ENCODE measurements at places on chromosomes 4 and X.

DNA sequence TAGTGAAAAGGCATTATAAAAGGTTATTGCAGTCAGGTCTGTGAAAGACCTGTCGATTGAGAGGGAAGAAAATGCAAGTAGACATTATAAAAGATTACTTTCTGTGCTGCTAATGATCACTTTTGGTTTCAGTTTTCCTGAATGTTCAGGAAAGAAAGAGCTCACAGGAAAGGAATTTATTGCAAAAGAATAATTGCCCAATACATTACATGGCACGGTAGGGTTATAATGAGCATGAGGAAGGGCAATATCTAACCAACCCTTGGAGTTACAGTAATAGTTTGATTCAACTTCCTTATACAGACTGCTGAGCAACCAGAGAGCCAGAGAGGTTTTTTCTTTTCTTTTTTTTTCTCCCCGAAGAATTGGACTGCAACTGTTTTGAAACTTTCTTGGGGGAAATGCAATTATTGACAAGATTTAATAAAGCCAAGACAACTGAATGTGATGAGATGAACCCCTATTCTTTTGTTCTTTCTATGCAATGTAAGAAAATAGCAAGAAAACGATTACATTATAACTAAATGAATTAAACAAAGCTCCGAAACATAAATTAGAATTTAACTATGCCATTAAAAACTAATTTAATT is 247.0 kb downstream of the C4orf33 start:
- DNase-seq = no peak

- DNase-seq = no peak
Measured at GRCh38 chr4:48347282-48347921, 6.1 kb downstream of the SLAIN2 start.

DNA sequence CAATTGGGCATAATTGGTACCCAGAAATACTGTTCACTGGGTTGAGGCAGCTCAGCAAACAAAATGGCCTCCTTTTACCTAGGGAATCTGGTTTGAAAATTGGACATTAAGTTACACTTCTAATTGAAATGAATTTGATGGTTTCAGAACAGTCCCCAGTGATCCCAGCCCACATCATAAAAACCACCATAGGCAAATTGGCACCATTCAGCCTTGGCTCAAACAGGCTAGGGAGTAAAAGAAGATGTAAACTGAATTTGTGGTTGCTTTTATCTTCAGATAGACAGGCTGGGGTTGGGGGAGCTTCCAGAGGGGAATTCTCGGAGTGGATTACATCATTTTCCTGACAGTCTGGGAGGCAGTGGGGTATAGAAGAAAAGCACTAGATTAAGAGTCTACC is 576.5 kb downstream of the MID1IP1 start:
- no peak for DNase-seq

DNA sequence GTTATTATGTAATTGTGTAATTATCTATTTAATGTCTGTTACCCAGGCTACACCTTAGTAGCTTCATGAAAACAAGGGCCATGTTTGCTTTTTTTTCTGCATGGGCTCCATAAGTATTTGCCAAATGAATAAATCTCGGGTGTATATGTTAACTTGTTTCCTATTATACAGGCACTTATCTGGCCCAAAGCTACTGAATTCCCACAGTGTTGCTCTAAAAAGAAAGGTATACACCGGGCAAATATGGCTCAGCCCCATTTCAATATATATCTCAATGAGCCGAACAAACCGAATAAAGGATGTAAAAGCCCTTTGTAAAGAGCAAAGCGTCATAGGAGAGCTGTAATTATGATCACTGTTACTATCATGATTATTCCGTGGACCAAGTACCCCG is 767 bp downstream of the PAQR3 start:
- DNase-seq = no peak

- no peak for DNase-seq
Measured at GRCh38 chr4:110854021-110854678, 231.3 kb upstream of the PITX2 start.

- no peak for DNase-seq
Measured at GRCh38 chr4:187380181-187380581, 615.4 kb upstream of the ZFP42 start.

- DNase-seq = no peak
Measured at GRCh38 chr4:38859501-38859900, 2.9 kb upstream of the TLR6 start.

- no peak for DNase-seq
Measured at GRCh38 chr4:120754590-120754989, 167.9 kb downstream of the PRDM5 start.

GRCh38 chr4:81826817-81827424 is 355.2 kb upstream of the RASGEF1B start:
- no peak for DNase-seq

- no peak for DNase-seq
Measured at GRCh38 chr4:160947653-160948052, 1216.1 kb downstream of the FSTL5 start.

DNA sequence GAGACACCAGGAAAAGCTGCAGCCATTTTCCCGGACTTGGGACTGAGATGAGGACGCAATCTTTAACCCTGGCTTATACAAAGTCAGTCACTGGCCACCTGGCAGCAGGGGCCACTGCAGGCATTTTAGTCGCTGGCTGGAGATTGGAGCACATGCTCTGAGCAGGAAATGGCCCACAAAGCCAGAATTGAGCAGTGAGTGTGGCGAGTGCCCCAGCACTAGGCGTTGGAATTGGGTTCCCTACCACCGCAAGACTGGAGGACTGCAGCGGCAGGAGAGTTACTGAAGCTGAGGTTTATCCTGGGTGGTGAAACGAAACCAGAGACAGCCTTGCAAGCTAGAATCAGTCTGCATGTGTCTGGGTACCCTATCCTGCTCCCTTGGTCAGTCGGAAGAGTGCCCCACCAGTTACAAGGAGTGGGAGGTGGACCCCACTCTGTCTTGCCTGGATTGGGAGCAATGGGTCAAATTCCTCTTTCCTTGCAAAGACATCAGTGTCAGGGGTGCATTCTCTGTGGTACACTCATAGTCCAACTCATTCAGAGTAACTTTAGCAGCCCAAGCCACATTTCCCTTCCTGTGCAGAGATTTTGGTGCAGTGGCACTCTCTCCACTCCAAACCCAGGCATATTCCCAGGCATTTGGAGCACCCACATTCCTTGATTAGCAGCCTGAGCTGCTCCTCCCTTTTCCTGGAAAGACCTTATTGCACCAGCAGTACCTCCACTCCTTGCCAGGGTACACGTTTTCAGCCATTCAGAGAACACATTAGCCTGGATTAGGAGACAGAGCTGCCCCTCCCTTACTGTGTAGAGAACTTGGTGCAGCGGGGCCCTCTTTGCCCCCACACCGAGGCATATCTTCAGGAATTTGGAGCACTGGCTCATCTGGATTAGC is 36.7 kb upstream of the PLK4 start:
- no peak for DNase-seq

DNA sequence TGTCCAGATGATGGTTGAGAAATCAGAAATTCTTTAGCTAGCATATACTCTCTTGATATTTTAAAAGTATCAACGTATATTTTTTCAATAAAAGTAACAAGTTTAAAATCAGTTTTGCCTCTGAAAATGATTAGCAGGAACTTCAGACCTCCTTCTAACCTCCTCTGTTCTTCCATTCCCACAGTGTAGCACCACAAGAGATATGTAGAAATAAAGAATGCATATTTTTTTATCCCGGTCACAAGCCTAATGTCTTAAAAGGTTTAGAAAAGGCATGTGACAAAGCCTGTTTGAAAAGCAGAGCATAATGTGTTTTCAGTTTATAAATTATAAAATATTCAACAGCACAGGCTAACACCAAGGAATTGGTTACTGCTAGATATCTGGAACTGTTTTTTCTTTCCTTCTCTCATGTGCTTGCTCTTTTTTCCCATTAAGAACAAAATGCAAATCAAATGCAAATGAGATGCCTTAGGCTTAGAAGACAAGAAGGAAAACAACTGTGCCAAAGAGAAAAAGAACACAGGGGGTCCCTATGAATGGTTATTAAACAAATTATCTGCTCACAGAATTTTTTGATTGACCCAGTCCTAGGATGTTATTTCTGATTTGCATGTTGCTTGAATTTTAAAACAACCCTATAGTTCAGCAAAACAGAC is 351.7 kb upstream of the FAM241A start:
- DNase-seq = no peak

GRCh38 chr4:26141911-26142638 is 178.7 kb upstream of the RBPJ start:
- no peak for DNase-seq

DNA sequence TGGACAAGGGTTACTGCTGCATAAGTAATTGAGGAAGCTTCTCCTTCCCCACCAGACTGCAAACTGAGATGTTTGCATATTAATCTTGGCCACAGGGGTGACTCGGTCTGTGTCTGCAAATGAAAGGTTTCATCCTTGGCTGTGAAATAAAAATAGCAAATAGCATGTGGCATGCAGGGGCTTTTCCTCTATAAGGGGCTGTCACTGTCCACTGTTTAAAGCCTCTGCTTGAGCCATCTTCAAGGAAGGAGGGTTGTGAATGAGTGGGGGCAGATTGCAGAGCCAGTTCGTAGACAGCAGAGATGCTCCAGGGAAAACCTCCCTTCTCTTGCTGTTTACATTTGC is 33.3 kb downstream of the TMSB4X start:
- DNase-seq = peak; percentile 26

All from GM10248 (cell line).